Activated CD4-positive, alpha-beta T cell treated with anti-CD3 and anti-CD28 coated beads, Interleukin-2, Interleukin-6, amounts not matched to agents 100 ng/mL and 50 ng/mL, durations not matched to agents 16 hours and 8 hours (primary cell): ENCODE measurements at places on chromosomes 4 and X.
A peak's percentile ranks its signal among the peaks of the same experiment; 100 is the strongest.

DNA sequence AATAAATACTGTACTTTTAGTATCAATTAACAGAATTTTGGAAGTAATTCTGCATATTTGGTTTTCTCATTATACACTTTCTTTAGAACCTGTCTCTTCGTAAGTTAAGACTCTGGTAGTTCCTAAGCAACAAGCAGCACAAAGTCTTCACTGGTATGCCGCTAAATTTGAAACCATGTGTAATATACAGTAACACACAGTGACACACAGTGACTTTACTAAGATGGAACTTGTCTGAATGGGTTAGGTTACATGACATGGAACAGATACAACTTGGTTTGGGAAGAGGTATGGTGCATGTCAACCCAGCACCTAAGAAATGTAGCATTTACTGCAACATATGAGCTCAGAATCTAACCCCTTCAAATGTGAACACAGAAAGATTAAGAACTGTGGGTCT is 83.5 kb upstream of the PRSS48 start:
- DNase-seq: no peak

DNA sequence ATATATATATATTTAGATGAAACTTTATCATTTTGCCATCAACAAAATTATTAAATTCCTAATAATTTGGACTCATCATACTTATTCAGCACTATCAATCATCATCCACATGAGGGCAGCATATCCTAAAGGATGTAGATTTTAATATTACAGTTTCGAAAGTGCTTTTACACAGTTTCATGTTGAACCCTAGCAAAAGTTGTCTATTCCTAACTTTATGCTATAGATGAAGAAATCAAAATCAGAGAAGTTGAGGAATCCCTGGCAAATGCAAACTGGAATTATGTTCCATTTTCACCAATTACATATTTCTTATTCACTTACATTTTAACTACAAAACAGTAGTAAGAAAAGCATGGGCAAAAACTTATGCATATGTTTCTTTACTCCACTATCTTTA is 36.6 kb upstream of the UGT2A1 start:
- peak; percentile 15 for DNase-seq

GRCh38 chrX:149032449-149032848 is 472.7 kb downstream of the IDS start:
- DNase-seq: no peak

- peak; percentile 13 for DNase-seq
Measured at GRCh38 chr4:83503974-83504373, 19.1 kb upstream of the ABRAXAS1 start.

DNA sequence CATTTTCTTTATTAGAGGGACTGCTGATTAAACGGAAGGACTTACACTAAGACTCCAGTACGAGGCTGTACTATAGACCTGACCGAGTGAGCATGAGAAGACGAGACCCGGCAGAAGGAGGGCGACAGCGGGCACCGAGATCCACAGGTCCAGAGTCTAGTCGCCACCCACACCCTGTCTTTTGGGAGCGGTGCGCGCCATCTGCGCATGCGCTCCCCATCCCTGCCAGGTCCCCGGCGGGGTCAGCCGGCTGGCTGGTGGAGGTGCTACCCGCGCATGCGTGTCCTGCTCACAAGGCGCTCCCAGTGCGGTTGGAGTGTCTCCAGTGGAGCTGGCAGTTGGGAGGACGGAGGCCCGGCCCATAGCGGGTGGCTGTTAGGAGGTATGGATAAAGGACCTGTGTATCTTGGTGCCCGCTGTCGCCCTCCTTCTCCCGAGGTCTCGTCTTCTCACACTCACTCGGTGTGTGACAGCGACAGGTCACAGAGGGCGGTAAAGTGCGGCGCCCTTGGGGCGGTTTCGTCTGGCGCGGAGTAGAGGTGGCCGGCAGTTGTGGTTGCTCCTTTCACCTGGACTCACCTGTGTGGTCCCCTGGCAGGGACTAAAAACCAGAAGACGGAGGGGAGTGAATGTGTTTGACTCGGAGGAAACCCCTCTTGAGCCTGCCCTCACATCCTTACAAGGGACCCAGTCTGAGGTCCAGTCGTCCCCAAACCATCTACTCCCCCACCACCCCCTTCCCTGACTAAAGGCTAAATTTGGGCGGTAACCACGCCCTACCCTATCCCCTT is 7.6 kb upstream of the HSD17B10 start:
- DNase-seq: peak; percentile 92

DNA sequence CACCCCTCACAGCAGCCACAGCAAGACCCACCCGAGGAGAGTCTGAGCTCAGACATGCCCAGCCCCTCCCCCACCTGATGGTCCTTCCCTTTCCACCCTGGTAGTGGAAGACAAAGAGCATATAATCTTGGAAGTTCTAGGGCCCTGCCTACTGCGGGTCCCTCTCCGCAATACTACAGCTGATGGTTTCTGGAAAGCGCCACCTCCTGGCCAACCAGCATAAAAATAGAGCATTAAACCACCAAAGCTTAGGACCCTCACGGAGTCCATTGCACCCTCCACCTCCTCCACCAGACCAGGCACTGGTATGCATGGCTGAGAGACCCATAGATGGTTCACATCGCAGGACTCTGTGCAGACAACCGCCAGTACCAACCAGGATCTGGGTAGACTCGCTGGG is 78.2 kb downstream of the SH3BGRL start:
- DNase-seq: peak; percentile 2

DNA sequence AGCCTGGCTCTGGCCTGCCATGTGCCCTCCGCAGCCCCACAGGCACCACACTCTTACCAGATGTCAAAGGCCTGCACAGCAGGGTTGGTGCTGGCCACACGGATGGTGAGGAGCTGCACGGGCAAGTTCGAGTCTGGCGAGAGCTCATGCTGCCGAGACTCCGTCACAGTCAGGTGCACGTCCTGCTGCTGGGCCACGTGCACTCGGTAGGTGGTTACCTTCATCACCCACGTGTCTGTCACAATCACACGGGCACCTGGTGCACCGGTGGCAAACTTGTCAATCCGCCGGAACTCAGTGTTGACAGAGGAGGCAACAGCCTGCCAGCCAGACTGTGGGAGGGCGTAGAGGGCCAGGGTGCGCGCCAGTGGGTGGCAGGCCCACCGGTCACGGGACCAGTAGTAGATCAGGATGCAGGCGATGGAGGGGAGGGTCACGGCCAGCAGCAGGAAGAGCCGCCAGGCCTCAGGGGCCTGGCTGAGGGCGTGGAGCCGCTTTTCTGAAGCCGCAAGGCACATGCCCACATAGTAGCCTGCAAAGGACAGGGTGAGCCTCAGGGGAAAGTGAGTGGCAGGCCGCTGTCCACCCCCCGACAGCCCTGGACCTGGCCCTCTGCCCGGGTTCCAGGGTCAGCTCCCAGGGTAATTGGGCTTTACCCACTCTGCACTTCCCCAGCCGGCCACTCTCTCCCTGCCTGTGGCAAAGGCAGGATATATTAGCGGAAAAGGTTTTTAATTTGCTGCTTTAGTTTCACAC is 2.9 kb downstream of the TMEM129 start:
- DNase-seq: no peak

- no peak for DNase-seq
Measured at GRCh38 chr4:132417220-132417619, 731.9 kb upstream of the PCDH10 start.

- no peak for DNase-seq
Measured at GRCh38 chr4:1674682-1675081, 9.4 kb downstream of the FAM53A start.

DNA sequence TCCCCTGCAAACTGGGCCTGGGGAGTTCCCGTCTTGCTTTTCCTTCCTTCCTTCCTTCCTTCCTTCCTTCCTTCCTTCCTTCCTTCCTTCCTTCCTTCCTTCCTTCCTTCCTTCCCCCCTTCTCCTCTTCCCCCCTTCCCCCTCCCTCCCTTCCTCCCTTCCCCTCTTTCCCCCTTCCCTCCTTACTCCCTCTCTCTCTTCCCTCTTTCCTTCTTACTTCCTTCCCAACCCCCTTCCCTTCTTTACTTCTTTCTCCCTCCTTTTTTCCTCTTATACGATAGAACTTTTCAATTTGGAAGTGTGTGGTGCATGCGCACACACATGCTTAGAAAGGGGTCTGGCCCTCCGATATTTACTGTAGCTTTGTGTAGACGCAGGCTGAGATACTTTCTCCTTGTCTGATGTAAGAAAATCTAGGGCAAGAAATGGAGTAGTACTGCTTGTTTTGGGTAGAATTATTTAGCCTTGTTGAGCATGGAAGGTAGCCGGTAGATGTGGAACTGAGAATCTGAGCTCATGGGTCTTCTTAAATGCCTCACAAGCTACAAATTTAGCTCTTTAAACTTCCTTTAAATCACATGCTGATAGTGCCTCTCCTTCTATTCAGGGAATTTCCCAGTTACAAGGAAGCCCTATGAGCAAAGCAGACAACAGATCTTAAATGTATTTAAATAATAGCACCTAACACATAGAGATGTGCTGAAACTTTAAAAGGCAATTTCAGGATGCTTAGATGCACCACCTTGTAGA is 189.6 kb downstream of the GPAT3 start:
- DNase-seq: no peak

GRCh38 chr4:85826060-85826678 is 351.2 kb downstream of the ARHGAP24 start:
- no peak for DNase-seq

DNA sequence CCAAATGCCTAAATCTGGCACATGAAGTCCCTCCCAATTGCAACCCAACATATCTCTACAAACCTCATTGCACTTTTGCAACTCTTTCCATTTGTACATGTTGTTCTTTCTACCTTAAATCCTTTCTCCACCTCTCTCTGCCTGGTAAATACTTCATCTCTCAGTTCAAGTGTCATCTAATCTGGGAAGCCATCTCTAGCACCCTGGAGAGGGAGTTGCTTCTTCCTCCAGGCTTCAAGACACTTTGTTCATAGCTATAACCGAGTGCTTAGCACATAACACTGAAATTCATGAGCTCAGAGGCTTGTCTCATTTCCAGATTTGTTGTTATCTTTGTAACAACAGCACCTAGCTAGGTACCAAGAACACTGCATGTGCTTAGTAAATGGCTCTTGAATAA is 114.8 kb upstream of the NAP1L5 start:
- no peak for DNase-seq

DNA sequence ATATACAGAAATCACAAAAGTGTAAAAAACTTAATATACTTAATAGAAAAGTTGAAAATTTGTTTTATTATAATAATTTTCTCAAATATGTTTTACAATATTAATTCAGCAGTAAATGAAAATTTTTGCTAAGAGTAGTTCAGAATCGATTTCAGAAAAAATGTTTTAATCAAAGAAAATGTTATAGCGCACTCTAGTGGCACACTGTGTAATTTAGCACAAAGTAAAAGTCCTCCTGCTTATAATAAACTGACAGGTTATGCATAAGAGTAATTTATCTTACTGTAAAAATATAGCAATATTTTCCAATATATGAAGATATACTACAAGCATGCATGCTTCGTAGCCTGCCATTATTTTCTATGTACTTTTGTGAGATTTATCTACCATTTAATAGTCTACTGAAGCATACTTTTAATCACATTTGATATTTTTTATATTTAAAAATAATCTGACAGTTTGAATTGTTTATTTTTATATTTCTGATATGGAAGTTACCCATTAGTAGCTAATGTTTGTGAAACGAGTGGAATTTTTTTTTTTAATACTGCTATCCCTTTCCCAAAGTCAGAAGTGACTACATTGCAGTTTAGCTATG is 217.9 kb upstream of the KLHL4 start:
- DNase-seq: peak; percentile 28

DNA sequence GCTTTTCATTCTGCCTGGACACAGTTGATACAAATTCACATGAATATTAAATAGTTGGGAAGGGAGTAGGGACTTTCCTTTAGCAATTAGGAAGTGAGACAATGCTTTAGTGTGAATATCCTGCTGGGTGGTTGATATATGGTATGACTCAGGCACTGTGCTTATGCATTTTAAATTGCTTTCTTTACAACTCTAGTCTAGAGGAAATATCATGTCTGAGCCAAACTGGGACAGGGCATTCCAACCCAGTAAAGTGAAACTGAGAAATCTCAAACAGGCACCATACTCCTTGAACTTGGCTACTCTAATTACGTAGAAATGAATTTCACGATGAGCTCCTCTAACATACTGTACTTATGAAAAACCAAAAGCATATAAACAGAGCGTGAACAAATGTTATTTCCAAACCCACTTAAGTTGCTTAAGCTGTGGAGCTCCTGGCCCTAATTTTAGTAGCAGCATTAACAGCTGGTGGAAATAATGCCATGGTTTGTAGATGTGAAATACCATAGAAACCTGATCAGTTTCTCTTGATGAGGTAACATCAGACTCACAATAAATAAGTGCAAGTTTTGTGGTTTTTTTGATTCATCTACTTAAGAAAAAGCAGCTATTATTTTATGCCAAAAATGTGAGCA is 242.9 kb upstream of the GK2 start:
- no peak for DNase-seq

DNA sequence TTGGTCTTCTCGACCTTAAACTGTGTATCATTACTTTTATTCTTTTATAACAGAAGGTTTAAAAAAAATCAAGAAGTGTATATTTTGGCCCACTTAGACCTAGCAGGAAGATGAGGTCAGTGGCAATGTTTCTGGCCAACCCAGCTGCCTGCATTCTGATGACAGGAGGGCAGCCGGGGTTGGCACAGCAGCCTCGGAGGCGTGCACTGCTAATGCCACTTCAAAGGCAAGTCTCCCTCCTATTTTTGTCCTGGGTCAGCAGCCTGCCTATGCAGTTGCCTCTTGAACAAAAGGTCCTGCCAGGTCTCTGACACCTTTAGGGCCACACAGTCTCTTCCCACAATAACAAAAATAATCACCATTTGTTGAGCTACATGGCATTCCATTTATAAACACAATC is 89.4 kb upstream of the MYOZ2 start:
- DNase-seq: no peak

GRCh38 chr4:4226606-4227438 is at the start of gene OTOP1:
OTOP1 (minus strand) TSS chr4:4226929; CDS start chr4:4226864, 65 bp downstream.
- no peak for DNase-seq

- no peak for DNase-seq
Measured at GRCh38 chr4:103092245-103092644, 7.4 kb downstream of the BDH2 start.

GRCh38 chr4:158521484-158522088 is at the start of gene RXFP1:
RXFP1 (plus strand) TSS chr4:158521882; CDS start chr4:158521977, 95 bp downstream.
- DNase-seq: no peak

- no peak for DNase-seq
Measured at GRCh38 chrX:18582910-18583493, 88.9 kb downstream of the RS1 start.

DNA sequence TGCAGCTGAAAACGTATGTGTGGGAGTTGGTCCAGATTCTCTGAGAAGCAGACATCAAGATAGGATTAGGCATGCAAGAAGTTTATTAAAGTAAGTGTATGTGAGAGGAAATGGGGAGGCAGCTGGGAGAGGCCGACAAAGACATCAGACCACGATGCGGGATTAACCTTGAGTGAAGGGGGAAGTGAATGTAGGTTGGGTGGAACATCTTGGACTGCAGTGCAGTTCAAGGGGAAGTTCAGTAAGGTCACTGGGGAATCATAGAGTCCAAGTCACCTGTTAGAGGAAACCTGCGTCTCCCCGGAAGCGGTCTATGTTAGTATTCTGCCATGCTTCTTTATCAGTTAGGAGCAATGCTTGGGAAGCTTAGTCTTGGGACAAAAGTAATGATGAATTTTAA is 22.0 kb downstream of the CXCL8 start:
- DNase-seq: no peak

GRCh38 chrX:104913348-104913747 is 307.1 kb downstream of the TEX13A start:
- no peak for DNase-seq
